ENCODE measurements at places on chromosomes 12 and 14.

- no peak for DNase-seq
These were observed 30.7 kb downstream of the DTX1 start for GRCh38 chr12:113087193-113087592.

DNA sequence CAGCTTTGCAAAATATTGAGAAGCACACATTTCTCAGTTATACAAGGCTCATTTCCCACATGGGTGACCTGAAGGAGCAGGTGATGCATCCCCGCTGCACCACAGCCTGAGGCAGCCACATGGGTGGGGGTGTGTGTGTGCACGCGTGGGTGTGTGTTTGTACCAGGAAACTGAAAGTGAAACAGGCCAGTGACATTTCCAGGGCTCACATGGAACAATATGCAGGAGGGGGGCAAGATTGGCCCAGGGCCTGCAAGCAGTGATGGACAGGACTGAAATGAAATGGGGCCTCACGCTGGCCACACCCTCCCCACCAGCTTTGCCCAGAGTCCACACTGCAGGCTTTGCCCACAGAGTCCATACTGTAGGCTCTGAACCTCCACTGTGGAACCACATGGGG, 154.2 kb upstream of the PARP11 start:
- no peak for DNase-seq

DNA sequence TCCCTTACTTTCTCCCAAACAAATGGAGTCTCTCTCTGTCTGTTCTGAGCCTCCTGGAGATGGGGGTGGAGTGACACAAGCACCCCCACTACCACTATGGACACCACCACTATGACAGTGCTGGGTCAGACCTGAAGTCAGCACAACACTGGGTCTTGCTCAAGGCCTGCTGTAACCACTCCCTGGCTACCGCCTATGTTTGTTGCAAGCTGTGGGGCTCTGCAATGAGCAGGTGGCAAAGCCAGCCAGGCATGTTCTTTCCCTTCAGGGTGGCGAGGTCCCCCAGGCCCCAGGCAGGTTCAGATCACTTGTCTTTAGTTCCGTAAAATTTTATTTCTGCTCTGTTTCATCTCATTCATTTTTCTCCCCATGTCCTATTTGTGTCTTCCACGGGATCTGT, 349.8 kb downstream of the TMEM121 start:
- no peak for DNase-seq

GRCh38 chr14:92564344-92565039, 50.9 kb downstream of the RIN3 start:
- DNase-seq = no peak

- no peak for DNase-seq
These were observed 809 bp downstream of the AP1G2 start for GRCh38 chr14:23566778-23567185.

GRCh38 chr14:95545515-95546168, 10.8 kb downstream of the GLRX5 start:
- DNase-seq = no peak

DNA sequence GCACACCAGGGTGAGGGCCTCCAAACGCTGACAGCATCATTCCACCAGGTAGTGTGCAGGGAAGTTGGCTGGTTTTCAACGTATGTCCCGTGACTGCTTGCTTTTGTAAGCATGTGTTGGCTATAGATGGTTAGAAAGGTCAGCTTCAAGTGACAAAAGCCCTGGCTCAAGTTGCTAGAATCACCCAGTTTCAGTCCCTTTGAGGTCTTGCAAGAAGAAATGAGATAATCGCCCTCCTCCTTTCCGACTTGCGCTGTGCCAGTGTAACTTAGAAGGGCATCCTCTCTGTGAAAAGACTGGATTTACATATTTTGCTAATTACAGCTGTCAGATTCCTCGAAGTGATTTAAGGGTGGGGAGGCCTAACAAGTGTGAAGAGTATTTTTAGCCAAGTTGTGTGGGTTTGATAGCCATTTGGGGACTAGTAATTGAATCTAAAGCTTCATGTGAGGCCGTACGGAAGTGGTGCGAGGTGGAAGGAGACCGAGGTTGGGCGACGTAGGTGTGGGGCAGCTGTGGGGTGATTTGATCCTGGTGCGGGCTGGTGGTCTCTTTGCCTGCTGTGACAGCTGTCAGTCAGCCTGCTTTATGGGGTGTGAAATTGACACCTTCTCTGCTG, 94.7 kb downstream of the CHST11 start:
- no peak for DNase-seq

DNA sequence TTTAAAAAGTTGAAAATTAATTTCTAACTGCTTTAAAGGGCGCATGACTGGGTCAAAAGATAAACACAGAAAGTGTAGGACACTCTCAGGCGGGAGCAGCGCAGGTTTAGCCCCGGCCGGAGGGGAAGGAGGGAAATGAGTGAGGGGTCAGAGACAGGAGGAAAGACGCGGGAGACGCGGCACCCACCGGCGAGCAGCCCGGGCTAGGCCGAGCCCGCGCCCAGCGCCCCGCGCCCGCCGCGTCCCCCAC, 591 bp downstream of the GXYLT1 start:
- DNase-seq = no peak

DNA sequence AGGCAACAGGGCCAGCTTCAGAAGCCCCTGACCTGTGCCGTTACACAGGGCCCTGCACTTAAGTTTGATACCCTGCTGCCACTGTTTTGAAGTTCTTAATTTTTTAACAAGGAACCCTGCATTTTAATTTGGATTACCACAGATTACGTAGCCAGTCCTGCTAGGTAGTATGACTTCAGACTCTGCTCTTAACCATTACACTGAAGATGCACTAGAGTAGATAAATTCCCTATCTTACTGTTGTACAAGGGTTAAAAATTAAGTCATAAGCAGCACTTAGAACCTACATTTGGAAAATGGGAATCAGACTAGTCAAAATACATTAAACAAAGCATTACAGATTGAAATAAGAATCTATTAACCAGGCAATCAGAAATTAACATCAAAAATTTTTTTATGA, 2.3 kb downstream of the GNPNAT1 start:
- no peak for DNase-seq

GRCh38 chr12:107320929-107321631, 227.7 kb upstream of the CRY1 start:
- no peak for DNase-seq

DNA sequence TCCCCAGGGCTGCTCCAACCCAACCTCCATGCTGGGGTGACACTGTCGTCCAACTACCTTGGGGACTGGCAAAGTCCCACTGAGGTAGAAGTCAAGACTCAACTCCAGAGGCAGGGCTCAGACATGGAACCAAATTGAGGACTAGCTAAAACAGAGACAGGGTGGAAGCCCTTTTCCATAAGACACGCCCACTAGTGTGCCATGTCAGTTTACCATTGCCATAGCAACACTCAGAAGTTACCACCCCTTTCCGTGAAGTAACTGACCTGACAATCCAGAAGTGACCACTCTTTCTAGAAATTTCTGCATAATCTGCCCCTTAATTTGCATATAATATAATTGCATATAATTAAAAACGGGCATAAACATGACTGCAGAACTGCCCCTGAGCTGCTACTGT, 409.6 kb downstream of the MED13L start:
- no peak for DNase-seq

- no peak for DNase-seq
These were observed 451.1 kb downstream of the PCNX1 start for GRCh38 chr14:71358209-71358931.

- DNase-seq = no peak
These were observed 43.5 kb downstream of the LRTM2 start for GRCh38 chr12:1863823-1864222.

GRCh38 chr12:10331642-10332239, 24.1 kb downstream of the KLRD1 start:
- DNase-seq = peak; percentile 2

DNA sequence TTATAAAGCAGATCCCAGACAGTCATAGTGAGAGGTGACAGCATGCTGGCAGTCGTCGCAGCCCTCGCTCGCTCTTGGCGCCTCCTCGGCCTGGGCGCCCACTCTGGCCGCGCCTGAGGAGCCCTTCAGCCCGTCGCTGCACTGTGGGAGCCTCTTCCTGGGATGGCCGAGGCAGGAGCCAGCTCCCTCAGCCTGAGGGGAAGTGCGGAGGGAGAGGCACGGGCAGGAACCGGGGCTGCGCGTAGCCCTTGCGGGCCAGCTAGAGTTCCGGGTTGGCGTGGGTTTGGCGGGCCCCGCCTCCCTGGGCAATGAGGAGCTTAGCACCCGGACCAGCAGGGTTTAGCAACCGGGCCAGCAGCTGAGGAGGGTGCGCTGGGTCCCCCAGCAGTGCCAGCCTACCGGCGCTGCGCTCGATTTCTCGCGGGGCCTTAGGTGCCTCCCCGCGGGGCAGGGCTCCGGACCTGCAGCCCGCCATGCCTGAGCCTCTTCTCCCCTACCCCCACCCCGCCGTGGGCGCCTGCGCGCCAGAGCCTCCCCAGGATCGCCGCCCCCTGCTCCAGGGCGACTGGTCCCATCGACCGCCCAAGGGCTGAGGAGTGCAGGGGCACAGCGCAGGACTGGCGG, 451.2 kb upstream of the DCN start:
- DNase-seq = no peak

DNA sequence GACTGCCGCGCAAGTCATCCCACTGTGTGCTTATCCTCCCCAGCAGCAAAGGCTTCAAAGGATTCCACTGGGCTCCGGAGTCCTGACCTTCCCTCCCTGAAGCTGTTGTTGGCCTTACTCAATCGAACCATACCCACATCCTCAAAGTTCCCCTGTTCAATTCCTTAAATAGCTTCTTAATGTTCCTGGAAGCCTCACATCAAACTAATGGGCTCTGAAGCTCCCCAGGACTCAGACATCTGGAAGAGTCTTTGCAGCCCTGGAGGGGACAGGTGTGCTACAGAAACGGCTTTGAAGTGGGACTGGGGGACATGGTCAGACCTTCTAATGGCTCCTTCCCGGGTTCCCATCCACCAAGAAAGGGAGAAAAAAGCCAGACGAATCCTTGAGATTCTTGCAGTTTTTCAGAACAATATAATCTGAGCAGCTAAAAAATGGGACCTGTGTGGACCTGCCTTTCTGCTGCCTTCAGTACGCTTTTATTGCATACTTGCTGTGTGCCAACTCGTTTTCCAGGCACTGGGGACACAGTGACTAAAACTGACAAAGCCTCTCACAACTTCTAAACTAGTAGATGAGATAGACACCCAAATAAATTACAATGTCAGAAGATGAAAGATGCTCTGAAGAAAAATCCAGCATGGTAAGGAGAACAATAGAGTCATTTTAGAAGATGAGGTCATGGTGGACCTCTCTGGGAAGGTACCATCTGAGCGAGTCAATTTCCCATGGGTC, 204.5 kb downstream of the MON2 start:
- DNase-seq = no peak

- no peak for DNase-seq
These were observed 13.2 kb upstream of the SERPINA3 start for GRCh38 chr14:94598816-94599655.

GRCh38 chr12:1655225-1655788, 26.3 kb downstream of the WNT5B start:
- no peak for DNase-seq

- DNase-seq = no peak
These were observed 154.0 kb downstream of the ITPR2 start for GRCh38 chr12:26678697-26679660.

DNA sequence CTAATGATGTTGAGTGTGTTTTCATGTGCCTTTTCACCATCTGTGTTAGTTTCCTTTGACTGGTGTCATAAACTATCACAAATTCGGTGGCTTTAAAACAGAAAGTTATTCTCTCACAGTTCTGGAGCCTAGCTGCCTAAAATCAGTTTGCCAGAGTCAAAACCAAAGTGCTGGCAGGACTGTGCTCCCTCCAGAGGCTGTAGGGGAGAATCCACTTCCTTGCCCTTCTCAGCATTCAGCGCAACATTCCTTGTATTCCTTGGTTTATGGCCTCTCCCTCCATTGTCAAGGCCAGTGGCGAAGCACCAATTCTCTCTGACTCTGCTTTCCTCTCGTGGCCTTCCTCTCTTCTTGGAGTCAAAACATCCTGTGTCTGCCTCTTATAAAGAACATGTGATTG, 174.2 kb upstream of the PDE3A start:
- no peak for DNase-seq

GRCh38 chr14:22541721-22542120, 47.3 kb downstream of the DAD1 start:
- DNase-seq = no peak

- no peak for DNase-seq
These were observed 228.8 kb downstream of the PPFIA2 start for GRCh38 chr12:81530352-81530751.

DNA sequence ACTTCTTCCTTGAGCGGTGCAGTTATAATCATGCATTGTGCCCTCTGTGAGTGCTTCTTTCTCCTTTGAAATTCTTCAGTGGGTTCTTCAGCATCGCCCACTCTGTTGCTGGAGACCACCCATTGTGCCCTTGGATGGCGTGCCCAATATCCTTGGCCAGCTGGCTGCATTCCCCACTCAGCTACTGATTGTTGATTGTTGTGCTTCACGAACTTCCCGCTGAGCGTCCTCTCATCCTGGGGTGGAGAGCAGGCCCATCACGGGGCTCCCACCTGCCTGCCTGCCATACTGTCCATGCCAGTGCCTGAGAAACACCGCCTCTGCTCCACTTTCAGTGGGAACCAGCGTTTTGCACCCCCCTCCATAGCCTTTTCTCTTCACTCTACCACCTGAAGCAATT, 8.6 kb upstream of the SSTR1 start:
- DNase-seq = no peak

DNA sequence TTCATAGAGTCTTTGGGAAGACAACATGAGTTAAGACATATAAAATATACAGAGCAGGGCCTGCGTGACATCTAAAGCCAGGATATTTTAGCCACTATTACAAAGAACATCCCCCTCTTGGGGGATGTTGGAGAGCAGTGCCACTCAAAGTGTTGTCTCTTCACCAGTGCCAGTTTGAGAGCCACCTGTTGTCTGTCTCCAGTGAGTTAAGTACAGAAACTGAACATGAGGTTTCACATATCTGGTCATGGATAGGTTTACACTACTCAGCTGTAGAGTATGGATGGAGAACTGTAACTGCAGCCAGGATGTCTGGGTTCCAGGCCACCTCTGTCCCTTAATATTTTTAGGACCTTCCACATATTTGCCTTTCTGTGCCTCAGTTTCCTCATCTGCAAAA, 39.1 kb downstream of the RNFT2 start:
- no peak for DNase-seq

GRCh38 chr12:27951898-27952297, 20.6 kb downstream of the PTHLH start:
- DNase-seq = no peak

GRCh38 chr14:23432946-23433345, 2.5 kb downstream of the MYH7 start:
- no peak for DNase-seq

GRCh38 chr12:89552376-89552775, 26.5 kb upstream of the POC1B start:
- DNase-seq = no peak

DNA sequence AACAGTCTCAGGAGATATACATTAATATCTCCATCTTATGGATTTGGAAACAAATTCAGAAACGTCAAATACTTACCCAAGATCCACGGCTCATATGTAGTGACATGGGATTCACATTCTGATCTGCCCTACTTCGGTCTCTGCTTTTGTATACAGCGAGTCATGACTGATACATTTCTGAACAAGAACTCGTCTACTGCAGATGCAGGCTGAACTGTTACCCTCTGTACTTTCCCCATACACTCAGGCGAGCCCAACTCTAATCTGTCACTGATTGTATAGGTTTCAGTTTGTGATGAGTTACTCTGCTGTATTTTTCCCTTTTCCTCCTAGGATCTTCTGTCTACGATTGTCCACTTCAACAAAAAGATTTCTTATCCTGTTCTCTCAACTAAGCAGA, 441.6 kb downstream of the CCDC91 start:
- DNase-seq = no peak

- no peak for DNase-seq
These were observed 85.8 kb downstream of the LLPH start for GRCh38 chr12:66044731-66045130.
